HuH-7.5 (cell line): ENCODE measurements at places on chromosomes 7 and 10.

GRCh38 chr7:44387389-44387788 lies 62.0 kb upstream of the CAMK2B start:
- DNase-seq = no peak

DNA sequence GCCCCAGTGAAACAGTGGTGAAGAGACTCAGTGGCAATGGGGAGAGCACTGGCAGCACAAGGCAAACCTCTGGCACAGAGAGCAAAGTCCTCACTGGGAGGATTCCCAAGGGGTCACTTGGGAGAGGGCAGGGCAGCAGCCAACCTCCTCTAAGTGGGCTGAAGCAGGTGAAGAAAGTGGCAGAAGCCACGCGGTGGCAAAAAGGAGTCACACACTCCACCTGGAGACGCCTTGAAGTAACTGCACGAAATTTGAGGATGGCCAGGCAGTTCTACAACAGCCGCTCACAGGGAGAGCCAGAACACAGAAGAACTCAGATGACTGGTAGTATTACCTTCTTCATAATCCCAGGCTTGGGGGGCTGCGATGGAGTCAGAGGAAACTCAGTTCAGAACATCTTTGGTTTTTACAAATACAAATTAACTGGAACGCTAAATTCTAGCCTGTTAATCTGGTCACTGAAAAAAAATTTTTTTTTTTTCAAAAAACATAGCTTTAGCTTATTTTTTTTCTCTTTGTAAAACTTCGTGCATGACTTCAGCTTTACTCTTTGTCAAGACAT lies 574 bp upstream of the IL6 start:
- DNase-seq = peak; percentile 46

DNA sequence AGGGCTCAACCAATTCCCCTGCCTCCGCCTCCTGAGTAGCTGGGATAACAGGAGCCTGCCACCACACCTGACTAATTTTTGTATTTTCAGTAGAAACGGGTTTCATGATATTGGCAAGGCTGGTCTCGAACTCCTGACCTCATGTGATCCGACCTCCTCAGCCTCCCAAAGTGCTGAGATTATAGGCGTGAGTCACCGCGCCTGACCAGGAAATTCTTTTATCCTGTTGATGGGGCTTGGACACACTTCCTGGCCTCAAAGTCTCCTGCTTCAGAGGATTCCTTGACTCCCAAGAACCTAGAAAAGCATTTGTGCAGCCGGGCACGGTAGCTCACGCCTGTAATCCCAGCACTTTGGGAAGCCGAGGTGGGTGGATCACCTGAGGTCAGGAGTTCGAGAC lies 16.2 kb downstream of the ZNF425 start:
- DNase-seq = no peak

DNA sequence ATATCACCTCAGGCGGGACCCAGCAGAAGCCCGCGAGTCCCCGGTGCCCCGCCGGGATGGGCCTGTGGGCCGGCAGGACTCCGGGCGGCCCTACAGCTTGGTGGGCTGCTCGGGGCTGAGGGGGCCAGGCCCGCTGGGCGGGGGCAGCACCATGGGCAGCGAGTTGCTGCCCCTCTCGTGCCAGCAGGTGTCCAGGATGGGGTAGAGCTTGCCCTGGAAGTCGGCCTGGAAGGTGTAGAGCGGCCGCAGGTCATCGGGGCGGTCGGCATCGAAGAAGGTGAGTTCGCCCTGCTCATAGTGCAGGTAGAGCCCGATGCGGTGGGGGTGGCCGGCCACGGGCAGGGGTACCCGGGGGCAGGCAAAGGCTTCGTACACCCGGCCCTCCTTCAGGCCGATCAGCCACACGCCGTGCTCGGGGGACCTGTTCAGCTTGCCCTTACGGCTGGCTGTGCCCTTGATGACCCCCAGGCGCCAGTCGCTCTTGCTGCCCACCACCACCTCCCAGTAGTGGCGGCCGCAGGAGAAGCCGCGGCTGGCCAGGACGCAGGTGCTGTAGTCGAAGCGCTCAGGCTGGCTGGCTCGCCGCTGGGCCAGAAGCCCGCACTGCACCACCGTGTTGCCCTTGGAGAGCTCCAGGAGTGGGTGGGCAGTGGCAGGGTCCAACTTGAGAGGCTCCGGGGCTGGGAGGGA lies 4.3 kb upstream of the NSUN5 start:
- DNase-seq = no peak

GRCh38 chr10:1200866-1201807 lies 145.0 kb downstream of the WDR37 start:
- no peak for DNase-seq

- DNase-seq = no peak
Observed at GRCh38 chr10:43210556-43210955, 56.3 kb downstream of the RASGEF1A start.

- no peak for DNase-seq
Observed at GRCh38 chr7:17304926-17305325, 6.5 kb downstream of the AHR start.

GRCh38 chr7:13742811-13743210 lies 246.7 kb downstream of the ETV1 start:
- DNase-seq = no peak

DNA sequence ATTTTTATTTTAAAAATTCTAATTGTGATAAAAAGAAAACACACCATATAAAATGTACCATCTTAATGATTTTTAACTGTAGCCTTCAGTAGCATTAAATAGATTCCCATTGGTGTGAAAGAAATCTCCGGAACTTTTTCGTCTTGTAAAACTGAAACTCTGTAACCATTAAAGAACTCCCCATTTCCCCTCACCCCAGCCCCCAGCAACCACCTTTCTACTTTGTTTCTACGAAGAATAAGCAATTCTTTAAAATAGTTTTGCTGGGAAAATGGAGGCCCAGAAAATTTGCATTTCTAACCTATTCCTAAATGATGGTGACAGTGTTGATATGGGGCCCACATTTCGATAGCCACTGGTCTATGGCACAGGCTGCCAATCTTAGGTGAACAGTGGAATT lies 305.4 kb upstream of the PFKP start:
- no peak for DNase-seq

- peak; percentile 58 for DNase-seq
Observed at GRCh38 chr7:2309889-2310331, 4.3 kb downstream of the SNX8 start.

GRCh38 chr10:13922586-13922985 lies 335.8 kb downstream of the PRPF18 start:
- no peak for DNase-seq

- no peak for DNase-seq
Observed at GRCh38 chr7:68980011-68980410, 618.3 kb upstream of the AUTS2 start.

DNA sequence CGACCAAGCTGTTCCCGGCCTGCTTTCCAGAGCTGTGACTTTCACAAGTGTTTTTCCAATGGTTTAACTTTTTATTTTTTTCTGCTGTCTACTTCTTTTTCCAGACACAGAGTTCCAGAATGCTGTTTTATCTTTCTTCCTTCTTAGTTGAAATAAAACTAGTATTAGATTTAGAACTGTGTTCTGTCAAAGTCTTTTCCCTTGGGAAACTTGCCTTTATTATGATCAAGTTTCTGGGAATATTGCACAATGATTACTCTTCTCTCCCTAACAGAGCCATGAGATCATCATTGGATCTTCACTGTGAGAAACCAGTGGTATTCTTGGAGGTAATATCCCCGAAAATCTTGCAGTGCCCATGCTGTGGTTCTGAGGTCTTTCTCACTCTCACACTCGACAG lies 104.9 kb upstream of the KCND2 start:
- DNase-seq = no peak

DNA sequence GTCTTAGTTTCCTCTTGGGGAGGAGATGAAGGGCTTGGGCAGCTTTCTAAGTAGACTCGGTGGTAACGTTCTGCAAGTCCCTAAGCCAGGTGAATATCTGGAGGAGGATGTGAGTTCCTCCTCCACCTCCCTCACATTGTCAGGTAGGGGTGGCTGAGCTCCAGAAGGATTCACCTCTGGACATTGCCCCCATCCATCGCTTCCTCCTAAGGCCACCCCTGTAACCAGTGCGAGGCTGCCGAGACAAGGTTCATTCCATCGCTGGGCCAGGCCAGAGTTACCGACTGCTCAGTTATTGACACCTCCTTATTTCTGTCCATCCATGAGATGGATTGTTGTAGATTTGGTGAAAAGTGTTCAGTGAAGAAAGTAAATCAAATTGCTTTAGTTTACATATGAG lies 334.1 kb upstream of the KLF6 start:
- DNase-seq = no peak

DNA sequence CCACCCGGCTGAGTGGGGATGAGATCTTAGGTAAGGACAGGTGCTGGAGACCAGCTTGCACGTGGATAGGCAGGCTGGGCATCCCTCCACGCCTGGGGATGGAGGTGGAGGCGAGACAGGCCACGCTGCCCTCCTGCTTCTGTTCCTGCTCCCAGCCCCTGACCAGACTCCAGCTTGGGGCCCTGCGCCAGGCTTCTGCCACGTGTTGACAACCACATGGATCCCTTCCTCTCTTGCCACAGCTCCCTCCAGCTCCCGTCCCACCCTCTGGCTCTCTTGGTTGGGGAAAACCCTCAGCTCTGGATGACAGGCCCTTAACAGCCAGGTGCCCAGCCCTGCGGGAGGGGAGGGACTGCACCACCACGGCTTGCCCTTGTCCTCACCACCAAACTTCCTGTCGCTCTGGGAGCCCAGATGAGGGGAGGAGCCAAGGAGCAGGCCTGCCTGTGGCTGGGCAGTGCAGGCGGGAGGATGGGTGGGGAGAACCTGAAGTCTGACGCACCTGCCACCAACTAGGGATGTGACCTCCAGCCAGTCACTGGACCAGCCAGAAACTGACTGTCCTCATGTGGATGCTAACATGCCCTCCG lies 36.0 kb downstream of the KCNH2 start:
- no peak for DNase-seq

- no peak for DNase-seq
Observed at GRCh38 chr10:117138838-117139580, 939 bp upstream of the VAX1 start.

DNA sequence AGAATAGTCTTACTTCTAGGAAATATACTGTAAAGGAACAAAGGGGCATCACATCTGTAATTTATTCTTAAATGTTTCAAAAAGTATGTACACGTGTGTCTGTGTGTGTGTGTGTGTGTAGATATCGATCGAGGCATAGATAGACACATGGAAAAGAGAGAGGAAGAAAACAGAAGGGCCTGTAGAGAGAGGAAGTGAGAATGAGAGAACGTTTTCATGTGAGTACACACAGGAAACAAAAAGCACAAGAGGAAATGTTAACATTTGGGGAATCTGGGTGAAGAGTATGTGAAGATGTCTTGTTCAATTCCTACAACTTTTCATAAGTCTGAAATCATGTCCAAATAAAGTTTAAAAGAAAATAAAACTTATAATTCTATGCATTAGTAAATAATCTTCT lies 286.5 kb upstream of the SORCS1 start:
- DNase-seq = no peak

DNA sequence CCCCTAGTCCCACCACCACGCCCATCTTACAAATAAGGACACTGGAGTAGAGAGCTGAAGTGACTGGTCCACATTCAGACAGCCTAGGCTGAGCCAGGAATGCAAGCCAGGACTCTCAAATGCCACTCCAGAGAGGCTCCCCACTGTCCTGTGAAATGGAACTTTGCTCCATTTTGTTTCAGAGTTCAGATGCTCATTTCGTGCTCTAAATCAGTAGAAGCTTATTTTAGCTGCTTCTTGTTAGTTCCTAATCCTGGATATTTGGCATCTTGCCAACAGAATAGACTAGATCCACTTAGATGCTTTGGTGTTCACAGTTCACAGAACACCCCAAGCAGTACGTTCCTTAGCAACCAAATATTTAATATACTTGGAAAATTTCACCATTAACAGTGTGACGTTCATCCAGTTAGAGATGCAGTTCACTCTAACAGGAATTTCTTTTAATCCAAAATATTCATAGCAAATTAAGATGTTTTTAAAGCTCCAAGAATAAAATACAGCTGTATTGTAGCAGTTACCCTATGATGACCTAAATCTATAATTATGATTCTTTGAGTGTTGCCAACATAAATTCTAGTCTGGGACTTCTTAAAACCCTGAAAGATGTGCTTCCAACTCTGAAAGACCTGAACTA lies 7.3 kb downstream of the MMP21 start:
- no peak for DNase-seq

GRCh38 chr10:25875556-25876165 lies 58.4 kb upstream of the MYO3A start:
- DNase-seq = peak; percentile 20

- DNase-seq = peak; percentile 13
Observed at GRCh38 chr10:79981450-79982361, 32.8 kb upstream of the SFTPD start.

DNA sequence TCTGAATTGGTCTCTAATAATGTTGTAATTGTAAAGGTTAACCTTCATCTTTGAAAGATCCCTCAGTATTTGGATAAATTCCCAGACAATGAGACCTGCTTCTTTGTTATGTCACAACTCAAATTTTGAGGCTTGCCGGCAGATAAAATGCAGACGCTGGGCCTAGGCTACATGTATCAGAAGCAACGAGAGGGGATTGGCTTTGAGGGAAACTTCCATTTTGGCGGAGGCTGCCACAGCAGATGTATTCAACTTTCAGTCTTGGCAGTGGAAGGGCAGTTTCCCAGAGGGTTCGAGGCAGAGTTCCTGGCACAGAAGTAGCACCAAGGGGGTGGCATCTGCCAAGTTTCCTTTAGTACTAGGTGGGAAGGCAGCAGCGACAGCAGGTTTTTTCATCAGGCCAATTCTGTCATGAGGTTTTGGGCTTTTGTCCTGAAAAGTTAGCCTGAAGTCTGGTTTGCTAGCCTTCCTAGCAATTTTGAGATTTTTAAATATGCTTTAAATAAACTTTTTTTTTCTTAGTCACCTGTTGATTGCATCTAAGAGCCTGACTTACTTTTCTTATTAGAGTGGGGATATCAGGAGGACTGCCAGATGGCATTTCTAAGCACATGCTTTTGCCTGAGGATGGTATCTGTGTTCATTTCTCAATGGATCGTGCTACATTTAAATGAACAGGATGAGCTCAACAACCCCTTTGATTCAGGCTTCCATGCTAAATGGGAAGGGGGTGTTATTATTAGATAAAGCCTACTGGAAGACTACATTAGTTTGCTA lies 89.5 kb upstream of the FAM3C start:
- DNase-seq = no peak

GRCh38 chr10:806451-807162 lies 117.1 kb upstream of the DIP2C start:
- no peak for DNase-seq

DNA sequence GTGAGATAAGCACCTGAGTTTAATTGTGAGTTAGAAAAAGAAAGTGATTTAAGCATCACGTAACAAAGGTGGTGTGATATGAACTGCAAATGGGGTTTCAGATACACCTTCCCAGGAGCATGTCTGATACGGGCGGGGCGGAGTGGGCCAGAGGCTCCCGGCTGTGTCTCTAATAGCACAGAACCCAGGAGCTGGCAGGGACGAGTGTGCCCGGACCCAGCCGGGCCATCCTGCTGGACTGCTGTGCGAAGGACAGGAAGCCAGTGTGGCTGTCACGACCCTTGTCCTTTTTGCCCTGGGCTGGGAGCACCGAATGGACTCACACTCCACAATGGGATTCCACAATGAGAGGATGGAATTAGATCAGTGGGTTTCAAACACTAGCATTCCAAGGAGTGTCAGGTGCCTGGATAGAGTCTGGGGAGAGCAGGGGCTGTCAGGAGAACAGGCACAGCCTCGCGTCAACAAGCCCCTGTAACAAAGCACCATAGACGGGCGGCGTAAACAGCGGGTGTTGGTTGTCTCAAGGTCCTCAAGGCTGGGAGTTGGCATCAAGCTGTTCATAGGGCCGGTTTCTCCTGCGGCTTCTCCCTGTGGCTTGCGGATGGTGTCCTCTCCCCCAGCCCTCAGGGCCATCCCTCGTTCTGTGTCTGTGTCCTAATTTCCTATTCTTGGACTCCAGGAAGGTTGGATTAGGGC lies 242.6 kb upstream of the PITRM1 start:
- no peak for DNase-seq

GRCh38 chr7:116949941-116950801 lies 3.1 kb upstream of the ST7 start:
- DNase-seq = no peak
